Esophagus squamous epithelium (tissue), 5 donors: ENCODE measurements at places on chromosomes 11 and 22.

- no peak for DNase-seq
Measured at GRCh38 chr11:44572436-44572835, 7.0 kb downstream of the CD82 start.

DNA sequence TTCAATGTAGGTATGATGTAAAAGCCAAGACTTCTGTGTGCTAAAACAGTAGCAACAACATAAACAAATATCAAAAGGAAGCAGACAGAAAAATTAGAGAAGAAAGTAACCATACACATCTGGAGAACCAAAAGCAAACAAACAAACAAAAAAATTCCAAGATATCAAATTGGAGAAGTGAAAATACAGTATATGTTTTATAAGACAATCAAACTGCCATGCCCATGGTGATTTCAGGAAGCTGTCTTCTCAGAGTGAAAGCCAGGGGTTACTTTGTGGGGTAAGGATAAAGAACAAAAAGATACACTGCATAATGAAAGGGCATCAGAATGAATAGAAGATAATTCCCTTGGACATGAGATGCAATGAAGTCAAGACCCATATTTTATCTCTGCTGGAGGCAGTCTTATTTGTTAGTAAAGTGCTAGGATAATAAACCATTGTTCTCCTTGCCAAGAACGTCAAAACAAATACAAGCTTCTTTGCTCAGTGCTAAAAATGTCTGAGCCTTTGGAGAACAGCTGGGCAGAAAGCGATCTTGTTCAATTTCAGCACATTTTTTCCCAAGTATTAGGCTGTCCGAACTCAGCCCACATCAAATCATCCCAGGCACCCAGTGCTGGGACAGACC lies 38.1 kb upstream of the LDLRAD3 start:
- DNase-seq, result no peak

- no peak for DNase-seq
Measured at GRCh38 chr11:120186774-120187591, 23.8 kb upstream of the OAF start.

DNA sequence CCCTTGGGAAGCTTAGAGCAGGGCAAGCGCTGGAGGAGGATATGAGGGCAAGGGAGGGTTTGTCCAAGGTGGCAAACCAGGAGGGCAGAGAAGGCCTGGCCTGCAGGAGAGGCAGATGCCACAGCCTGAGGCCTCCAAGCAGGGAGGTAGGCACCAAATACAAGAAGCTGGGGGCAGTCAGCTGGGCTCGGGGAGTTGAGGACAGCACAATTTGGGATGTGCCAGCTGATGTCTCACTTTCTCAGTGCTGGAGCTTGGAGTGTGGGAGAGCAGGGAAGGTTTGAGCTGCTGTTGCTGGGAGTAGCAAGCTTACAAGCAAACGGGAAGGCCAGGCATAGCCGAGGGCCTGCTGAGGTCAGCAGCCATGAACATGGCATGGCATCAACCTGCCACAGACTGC lies 4.0 kb downstream of the ZDHHC24 start:
- DNase-seq, result no peak

DNA sequence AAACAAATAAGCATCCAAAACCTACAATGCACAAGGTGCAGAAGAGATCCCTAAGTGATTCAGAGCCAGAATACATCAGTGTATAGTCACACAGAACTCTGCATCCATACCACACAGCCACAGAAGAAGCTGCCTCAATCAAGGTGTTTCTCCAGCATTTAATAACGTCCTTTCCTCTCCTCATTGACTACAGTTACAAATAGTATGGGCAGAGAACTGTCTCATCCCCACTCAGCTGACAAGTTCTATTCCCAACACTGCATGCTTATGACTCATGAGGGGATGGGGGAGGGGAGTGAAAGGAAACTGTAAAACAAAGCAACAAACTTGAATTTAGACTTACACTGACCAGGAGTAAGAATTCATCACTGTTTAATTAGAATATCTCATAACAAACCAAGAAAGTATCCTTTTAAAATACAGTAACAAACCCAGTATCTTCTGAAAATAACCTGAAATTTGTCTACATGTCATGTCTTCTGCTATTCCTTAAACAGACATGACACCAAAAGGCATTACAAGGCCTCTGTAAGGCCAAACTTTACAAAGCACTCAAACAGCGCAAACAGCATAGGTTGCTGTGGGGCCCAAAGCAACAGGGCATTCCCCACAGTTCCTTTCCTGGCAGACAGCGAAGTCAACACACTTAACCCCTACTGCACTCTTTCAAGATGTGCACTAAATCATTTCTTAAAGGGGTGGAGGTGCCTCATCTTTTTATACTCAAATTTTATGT lies 29.3 kb downstream of the CELF1 start:
- DNase-seq, result no peak

DNA sequence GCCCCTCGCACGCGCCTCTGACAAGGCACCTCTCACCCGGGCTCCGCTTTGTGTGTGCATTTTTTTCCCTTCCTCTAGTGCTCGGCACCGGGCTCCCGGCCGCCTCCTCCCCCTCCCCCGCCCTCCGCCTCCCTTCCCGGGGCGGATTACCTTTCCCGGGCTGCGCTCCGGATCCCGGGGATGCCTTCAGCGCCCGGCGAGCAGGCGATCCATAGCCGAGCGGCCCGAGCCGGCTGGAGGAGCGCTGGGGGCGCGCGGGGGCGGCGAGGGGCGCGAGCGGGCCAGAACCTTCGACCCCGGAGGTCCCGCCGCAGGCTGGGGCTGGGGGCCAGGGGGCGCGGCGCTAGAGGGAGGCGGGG lies 282 bp downstream of the MPPED2 start:
- DNase-seq, result no peak

DNA sequence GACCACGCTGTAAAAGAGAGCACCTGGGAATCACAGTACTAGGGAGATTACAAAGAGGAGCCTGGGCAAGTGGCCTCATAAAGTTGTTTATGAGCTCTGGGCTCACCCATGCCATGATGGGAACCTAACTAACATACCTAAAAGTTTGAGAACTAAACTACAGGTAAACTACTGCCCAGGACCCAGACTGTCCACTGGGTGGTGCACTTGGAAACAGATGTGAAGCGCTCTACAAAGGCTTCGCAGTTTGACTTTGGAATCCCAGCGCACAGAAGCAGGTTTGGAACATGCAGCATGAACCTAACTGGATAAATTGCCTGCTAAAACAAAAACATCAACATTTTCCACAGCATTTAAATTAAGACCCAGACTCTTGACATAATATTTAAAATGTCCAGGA lies 418.6 kb downstream of the FAM181B start:
- DNase-seq, result no peak
